SIG-M5 (cell line): ENCODE measurements at places on chromosomes 2 and 18.

- no peak for DNase-seq
Measured at GRCh38 chr2:15640261-15640711, 48.6 kb downstream of the DDX1 start.

DNA sequence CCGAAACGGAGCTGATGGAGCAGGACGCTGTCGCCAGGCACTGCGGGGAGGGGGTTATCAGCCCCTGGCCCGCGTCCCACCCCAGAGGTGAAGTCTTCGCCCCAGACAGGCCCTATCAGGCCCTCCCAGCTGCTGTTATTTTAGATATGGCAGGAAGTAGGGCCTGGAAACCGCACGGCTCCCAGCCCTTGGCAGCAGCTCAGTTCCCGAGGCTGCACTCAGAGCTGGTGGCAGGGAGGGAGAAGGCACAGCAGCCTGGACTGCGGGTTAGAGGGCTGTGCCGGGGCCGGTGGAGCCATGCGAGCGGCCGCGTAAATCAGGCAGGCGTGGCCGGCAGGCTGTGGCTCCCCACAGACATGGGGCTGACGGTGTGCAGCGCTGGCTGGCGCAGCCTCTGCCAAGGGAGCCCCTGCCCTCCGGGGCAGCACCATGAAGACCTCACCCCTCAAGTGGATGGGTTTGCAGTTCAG is 111.4 kb downstream of the NFATC1 start:
- no peak for DNase-seq

GRCh38 chr2:210862283-210863065 is 306.1 kb downstream of the CPS1 start:
- DNase-seq = no peak

GRCh38 chr2:64854773-64855237 is 134.4 kb upstream of the SLC1A4 start:
- no peak for DNase-seq

DNA sequence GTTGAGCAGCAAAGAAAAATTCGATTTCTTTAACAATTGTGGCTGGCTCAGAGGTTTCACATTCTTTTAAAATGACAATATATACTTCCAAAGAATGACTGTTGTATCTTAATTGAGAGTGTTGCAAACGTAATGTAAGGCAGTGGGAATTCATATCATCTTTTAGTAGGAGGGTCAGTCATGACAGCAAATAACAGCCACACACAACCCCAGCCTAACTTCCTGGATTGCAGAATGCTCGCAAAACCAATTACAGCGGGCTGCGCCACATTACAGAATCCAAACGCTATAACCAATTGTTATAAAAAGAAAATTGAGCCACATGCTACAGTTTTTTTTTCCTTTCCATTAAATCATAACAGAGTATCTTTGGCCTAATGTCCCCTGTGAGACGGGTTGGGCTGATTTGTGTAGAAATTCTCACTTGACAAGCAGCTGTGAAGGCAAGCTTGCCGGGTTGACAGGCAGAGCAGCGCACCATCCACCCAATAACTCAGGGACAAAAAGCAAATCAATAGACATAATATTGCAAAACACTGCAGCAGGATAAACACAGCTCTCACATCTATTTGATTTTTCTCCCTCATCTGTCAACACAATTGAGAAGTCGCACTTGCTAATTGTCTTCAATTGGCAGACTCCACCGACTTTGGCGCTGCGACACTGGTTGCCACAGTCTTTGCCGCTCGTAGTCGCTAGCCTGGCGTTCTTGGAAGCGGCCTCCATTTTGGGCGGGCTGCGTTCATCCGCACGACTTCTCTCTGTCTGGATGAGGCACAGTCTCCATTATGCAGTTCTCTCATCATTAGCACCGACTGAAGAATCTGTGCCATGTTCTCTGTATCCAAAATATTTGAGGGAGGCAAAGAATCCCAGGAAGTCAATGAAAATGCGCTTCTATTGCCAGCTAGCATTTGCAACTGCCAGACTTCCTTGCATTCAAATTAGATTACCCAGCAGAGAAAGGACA is 95.0 kb upstream of the CCDC68 start:
- DNase-seq = no peak

DNA sequence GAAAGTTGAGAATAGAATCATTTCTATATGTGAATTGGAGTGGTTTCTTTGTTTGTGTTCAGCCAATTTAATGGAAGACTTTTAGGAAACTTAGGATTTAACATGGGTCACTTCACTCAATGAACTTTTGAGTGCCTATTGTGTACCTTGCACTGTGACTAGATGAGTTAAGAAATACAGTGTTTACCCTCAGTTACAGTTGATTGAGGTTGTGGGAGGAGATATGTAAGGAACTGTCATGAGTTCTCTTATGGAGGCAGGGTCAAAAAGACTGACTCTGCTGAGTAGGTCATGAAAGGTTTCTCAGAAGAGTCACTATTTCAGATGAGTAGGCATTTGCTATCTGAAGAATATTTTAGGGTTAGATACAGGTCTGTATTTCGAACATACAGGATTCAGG is 98.6 kb downstream of the RAB3GAP1 start:
- no peak for DNase-seq

GRCh38 chr2:242004223-242004901 is 134.8 kb downstream of the RTP5 start:
- no peak for DNase-seq

DNA sequence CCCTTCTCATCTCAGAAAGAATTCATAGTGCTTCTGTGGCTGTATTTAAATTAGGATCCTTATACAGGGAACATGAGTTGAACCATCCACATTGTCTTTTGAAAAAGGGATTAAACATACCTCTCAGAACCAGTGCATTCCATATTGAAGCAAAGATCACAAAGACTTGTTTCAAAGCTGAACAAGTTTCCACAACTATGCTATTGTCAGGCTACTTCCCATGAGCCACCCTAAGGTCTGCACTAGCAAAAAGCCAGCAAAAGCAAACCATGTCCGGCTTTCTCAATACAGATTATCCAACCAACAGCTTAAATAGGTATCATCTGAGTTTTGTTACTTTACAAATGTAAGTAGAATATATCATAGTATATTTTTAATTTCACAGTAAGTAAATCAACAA is 78.1 kb downstream of the SCG2 start:
- no peak for DNase-seq

- DNase-seq = no peak
Measured at GRCh38 chr2:70002241-70002899, 40.9 kb upstream of the ASPRV1 start.

GRCh38 chr2:65681503-65681902 is 249.1 kb upstream of the SPRED2 start:
- DNase-seq = no peak

DNA sequence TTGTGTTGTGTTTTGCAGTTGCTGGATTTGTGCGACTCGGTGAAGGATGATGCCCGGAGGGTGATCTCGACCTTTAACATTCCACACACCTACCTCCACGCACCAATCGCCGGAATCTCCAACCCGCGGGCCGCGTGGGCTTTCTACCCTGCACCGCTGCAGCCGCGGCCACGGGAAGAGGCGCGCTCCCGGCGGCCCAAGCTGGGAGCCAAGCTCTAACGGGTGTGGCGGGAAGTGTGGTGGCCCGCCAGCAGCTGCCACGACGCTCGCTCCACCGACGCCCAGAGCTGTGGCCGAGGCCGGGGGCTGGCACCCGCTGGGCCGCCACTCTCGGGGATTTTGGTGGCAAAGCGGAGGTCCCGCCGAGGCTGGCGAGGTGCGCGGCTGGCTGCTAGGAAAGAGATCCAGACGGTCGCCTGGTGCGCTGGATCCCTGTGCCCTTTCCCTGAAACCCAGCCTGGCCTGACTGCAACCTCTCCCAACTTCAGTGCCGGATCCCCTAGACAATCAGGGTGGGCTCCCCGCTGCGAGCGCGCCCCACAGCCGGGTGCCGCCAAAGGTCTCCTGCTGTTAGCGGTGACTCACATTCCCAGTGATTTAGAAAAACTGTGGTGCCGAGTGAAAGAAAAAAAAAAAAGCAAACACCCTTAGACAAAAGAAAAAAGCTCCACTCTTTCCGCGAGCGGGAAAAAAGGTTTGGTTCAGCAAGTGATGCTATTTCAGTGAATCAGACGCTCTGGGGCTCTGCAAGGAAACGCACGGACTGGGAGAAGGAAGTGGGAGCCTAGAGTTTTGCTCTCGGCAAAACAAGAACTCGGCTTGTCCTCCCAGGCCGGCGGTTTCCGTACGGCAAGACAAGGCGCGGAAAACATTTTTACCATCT is 2.9 kb upstream of the BCL2L11 start:
- no peak for DNase-seq
